ENCODE measurements at places on chromosomes 11 and 22.

GRCh38 chr11:123564221-123564620 is 90.2 kb downstream of the SCN3B start:
- no peak for DNase-seq

- no peak for DNase-seq
Observed at GRCh38 chr11:119130662-119131061, 9.3 kb downstream of the HINFP start.

DNA sequence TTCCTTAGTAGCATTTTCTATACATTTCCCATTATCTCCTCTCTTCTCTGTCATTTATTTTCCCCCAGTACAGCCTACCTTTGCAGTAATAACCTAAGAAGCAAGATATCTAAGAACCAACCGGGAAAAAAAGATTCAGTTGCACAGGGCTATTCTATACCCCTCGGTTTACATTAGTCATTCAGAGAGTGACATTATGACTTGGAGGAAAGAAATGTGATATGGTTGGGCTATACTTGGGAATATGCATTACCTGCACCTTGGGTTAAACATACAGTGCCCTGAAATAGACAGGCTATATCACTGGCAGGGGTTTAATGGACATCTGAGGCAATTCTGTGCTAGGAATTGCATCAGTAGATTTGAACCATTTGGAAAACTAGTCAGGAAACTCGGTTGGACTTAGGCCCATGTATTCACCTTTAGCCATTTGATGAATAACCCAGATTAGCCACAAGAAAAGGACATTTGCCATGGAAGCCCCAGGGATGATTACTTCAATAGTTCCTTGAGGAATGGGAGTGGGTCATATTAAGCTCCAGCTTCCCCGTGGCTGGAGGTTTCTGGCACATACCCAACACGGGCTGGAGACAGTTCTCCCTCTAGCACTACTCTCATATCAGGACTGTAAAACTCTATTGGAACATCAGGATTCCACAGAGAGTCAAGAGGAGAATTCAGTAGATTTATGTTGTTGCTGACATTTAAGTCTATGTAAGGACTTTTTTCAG is 973.2 kb downstream of the NTM start:
- no peak for DNase-seq

GRCh38 chr11:132409573-132410355 is 1039.3 kb downstream of the NTM start:
- DNase-seq = no peak

DNA sequence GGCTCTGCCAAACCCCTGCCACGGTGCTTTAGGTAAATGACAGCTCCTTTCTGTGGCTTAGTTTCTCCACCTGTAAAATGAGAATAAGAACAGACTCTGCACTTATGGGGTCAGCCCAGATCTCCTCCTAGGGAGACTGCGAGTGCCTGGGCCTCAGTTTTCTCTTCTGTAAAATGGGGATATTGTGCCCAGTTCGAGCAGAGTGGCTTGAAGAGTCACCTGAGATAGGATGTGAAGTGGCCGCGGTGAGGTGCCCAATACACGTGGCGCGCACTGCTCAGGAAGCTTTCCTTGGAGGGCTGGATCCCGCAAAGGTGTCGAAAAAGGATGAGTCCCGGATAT is 473 bp upstream of the EMID1 start:
- no peak for DNase-seq

- DNase-seq = no peak
Observed at GRCh38 chr11:15889363-15890030, 466.8 kb downstream of the SOX6 start.

GRCh38 chr22:30204742-30205111 is 41.8 kb downstream of the LIF start:
- no peak for DNase-seq

DNA sequence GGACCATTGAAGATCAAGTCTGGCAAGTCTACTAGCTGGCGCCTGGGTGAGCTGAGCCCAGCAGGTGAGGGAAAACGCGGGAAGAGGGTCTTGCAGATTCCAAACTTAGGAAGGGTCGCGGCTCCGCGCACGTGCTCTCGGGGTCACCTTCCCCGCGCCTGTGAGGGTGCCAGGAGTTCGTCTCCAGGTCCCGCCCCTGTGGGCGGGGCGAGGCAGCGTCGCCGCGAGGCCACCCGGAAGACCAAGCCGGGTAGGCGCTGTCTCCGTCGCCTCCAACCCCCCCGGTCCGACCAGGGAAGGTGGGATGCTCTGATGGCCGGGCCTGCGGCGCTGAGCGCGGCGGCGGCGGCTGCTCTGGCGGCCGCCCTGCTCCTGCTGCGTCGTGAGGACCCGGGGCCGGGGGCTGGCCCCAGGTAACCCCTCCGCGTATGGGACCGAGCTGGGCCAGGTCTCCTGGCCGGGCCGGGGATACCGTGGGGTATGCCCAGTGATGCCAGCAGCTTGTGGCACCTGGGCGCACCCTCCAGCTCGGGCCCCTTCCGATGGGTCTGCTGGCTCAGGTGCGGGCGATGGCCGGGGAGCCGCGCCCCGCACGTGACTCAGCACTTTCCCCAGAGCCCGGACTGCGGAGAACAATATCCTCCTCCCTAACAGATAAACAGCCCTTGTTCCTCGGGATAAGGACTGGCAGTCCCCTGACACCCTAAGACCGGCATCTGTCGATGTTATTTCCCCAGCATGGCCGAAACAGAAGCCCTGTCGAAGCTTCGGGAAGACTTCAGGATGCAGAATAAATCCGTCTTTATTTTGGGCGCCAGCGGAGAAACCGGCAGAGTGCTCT is at the start of gene HTATIP2:
HTATIP2 (plus strand) TSS at position 215 of the 841 bp plus-strand sequence; CDS start at position 739, 524 bp downstream.
- DNase-seq = no peak

DNA sequence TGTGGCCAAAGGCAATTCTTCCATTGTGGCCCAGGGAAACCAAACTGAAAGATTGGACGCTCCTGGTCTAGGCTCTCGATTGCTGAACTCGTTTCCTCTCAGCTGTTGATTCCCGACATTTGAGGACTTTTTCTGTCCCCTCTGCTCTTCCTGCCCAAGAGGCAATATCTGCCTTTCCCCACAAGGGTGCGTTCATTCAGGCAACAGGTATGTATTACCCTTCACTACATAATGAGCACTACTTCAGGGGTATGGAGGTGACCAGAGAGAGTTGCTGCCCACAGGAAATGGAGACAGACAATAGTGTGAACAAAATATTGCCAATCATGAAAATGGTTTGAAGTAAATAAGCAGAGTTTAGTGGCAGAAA is 8.2 kb downstream of the PTH start:
- no peak for DNase-seq

DNA sequence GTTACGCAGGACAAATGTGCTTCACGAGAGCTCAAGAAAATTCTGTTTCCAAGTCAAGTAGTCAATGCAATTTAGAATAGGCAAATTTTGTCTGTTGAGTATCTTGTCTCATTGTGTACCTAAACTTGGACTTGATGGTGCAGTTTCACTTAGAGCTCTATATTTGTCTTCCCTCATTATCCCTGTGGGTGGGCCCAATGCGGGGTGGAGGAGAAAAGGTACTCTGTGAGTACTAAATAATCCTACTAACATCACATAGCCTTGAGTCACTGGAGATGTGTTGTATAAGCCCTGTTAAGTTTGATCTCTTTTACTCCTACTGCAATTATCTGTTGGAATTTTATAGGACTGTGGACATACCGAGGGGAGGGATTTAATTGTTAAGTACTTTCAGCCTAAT is 331.2 kb downstream of the METTL15 start:
- no peak for DNase-seq

DNA sequence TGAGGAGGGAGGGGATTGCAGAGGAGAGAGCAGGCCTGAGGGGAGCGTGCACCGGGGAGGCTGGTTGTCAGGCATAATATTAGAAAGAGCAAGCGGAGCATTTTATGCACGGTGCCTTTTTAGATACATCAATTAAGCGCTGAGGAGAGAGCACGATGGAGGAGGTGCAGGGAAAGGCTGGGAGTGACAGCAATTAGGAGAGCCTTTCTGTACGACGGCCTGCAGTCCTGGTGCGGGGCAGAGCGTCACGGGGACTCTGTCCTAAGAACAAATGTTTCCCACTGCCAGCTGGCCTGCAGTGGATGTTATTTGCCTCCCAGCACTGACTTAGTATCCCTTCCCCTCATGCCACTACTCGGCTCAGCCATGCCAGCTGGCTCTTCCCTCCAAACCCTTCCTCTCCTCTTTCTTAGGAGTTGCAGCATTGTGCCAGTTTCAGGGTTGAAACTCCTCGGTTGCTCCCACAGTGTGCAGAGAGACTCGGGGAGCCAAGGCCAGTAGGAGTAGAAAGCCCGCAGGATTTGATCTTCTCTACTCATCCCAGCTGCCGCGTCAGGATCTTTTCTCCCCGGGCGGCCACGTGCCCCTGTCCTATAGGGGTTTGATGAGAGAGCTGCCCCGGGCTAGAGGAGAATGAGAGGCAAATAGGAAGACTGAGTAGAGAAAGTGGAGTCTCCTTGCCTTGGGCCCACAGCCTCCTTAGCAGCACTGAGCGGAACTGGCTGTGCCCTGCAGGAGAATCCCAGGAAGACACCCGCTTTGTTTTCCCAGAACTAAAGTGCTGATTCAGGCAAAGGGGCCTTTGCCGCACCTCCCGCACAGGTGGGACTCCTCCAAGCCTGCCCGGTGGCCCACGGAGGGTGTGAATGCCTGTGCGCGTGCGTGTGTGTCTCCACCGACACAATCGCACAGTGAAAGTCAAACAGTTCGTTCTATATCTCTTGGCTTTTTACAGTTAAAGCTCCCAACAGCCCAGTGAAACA is 875.3 kb downstream of the NTM start:
- no peak for DNase-seq

DNA sequence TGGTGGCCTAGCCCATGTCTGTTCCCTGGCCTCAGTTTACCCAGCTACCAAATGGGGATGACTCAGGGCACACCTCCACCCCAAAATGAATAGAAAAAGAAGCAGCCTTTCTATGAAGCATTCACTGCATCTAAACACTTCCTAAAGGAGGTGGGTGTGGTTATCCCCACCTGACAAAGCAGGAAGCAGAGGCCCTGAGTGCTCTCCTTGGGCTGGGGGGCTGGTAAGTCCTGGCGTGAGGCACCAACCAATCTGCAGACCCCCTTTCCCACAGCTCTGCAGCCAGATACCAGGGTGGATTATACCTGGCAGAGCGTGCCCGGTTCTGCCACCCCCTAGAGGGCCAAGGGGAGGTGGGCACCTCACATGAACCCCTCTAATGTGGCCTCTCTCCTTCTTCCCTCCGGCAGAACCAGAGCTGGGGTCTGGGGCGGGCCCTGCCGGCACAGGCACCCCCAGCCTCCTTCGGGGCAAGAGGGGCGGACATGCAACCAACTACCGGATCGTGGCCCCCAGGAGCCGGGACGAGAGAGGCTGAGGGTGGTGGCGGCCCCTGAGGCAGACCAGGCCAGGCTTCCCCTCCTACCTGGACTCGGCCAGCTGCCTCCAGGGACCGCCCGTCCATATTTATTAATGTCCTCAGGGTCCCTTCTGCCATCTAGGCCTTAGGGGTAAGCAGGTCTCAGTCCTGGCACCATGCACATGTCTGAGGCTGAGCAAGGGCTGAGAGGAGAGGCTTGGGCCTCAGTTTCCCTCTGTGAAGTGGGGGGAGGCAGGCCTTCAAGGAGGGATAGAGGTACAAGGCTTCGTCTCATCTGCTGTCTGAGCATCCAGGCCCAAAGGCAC is 9.2 kb downstream of the RHBDD3 start:
- no peak for DNase-seq

GRCh38 chr22:30014244-30014643 is 66.0 kb upstream of the HORMAD2 start:
- no peak for DNase-seq

- no peak for DNase-seq
Observed at GRCh38 chr11:117005758-117006157, 92.5 kb downstream of the SIK3 start.

DNA sequence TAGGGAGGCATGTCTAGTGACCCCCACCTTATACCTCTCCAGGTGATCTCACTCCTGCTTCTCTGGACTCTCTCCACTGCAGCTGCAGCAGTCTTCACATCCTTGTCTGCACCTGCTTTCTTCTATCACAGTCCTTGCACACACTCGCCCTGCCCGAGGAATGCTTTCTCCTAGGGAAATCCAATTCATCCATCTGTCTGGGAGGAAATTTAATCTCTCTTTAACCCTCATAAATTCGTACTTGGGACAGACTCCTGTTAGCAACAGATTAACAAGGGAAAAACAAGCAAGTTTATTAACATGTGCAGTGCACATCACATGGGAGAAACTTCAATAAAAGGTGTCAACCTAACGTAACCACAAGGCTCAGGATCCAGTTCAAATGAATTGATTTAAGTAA is 11.3 kb upstream of the RCN1 start:
- no peak for DNase-seq

DNA sequence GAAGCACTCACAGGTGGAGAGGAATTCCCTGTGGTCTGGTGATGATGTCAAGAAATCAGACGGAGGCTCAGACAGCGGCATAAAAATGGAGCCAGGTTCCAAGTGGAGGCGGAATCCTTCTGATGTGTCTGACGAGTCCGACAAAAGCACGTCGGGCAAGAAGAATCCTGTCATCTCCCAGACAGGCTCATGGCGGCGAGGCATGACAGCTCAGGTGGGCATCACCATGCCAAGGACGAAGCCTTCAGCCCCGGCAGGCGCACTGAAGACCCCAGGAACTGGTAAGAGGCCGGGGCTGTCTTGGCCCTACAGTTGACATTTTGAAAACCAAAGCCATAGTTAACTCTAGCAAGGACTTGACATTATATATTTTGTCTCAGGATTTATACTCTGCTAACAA is 116.3 kb downstream of the DBX1 start:
- DNase-seq = no peak

GRCh38 chr11:1598816-1599215 is 722 bp upstream of the KRTAP5-2 start:
- no peak for DNase-seq

GRCh38 chr11:8335683-8336082 is 72.0 kb upstream of the LMO1 start:
- no peak for DNase-seq

GRCh38 chr11:67489203-67489884 is 6.5 kb downstream of the AIP start:
- no peak for DNase-seq

DNA sequence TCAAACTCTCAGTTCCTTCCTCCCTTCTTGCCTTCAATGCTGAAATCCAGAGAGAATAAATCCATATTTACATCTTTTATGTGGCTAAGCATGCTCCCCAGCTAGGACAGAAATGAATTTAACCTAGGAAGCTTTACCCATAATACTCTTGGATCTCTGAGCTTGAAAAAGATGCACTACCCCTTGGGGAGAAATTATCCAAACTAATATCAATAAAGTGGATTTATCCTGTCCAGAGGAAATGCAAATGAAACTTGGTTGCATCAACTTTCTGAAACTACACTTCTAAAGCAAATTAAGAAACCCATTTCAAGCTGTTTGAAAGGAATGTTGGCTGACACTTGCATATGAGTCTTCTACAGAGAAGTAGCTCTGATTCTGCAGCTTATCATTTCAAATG is 347.9 kb downstream of the TTC28 start:
- no peak for DNase-seq
